ENCODE measurements at places on chromosomes 5 and 9. TPM values are rescaled to one million over a fixed set of nuclear protein-coding genes. Genes with fewer than 3 reads are reported as not detected.

DNA sequence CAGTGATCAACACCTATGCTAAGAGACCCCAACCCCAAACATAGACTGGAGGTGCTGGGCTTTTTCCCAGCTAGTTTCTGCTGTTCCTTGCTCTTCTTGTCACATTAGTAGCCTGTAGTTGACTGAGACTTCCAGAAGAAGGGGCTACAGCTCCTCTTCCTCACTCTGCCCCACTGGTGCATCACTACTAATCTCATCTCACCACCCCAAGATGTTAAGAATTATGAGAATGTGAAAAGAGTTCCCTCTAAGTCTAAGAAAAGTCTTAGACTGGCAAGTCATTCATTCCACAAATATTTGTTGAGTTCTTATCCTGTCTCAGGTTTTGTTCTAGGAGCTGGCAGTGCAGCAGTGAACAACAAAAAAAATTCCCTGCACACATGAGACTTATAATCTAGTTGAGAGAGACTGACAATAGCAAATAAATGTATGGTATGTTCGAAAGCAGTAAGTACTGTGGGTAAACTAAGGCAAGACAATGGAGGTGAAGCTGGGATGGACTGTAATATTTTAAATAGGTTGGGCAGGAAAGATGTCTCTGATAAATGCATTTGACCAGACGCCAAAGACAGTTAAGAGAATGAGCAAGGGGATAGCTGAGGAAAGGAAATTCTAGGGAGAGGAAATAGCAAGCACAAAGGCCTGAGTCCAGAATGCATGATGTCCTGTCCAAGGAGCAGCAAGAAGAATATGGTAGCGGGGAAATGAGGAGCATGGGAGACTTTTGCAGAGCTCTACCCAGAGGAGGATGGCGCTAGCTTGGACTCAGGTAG is 92.3 kb downstream of the PTCD2 start:
- no peak for DNase-seq

- no peak for DNase-seq
Measured at GRCh38 chr5:154866841-154867240, 8.4 kb downstream of the CNOT8 start.

Gene FXN
- total RNA-seq: 17.1 TPM

Gene LCN12
- 1.1 TPM for total RNA-seq

DNA sequence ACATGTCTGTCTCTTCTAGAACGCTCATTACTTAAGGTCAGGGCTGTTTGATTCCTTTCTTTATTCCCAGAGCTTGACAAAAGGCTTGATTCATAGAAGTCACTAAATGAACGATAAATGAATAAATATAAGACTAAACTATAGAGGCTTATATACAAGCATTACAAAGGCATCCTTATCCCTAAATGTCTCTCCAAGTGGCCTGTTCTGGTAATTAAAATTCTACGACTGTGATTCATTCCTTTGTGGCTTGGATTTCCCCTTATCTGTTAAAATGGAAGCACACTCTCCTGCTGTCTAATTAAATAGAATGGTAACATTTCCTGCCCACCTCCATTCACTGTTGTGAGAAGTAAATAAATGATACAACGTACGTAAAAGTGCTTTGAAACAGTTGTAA is 49.5 kb downstream of the C7 start:
- no peak for DNase-seq

Gene ADGRD2
- not detected for total RNA-seq

GRCh38 chr9:113774963-113775362 is 101.1 kb upstream of the ZNF618 start:
- no peak for DNase-seq

DNA sequence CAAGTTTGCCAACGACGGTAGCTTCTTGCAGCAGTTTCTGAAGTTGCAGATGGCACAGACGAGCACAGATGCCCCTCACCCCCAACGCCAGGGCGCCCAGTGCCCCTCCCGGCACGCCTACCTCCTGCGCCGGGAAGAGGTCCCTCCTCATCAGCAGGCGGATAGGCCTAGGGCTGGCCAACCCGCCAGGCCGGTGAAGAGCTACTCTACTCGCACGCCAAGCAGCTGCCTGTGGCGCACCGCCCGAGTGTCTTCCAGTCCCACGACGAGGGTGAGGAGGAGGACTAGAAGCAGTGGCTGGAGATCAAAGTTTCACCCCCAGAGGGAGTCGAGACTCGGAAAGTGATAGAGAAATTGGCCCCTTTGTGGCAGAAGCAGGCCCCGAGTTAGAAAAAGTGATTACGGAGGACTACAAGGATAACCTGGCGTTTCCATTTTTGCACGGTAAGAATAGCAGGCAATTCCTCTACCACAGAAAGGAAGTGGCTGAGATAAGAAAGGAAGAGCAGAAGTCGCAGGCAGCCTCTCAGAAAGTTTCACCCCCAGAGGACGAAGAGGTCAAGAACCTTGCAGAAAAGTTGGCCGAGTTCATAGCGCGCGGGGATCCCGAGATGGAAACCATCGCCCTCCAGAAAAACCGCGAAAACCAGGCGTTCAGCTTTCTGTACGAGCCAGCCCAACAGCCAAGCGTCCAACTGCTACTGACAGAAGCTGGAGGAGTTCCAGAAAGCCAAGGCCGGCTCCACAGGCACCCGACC is 170.4 kb downstream of the HINT1 start:
- no peak for DNase-seq

Gene ASPN
- total RNA-seq: not detected

DNA sequence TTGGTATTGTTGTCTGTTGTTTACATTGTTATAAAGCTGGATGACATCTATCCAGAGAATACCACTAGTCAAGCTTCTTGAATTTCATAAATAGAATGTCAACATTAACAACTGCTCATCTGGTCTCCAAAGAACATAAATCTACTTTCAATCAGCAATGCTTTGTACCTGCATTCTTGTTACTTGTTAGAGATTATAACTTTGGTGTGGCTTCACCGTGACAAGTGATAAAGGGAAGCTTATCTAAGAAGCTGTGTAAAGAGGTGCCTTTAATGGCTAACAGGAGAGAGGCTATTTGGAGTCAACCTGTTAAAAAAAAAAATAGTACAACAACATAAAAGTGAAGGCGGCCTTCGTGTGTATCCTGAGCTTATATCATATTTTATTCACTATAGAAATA is 41.8 kb downstream of the MUSK start:
- DNase-seq: no peak

DNA sequence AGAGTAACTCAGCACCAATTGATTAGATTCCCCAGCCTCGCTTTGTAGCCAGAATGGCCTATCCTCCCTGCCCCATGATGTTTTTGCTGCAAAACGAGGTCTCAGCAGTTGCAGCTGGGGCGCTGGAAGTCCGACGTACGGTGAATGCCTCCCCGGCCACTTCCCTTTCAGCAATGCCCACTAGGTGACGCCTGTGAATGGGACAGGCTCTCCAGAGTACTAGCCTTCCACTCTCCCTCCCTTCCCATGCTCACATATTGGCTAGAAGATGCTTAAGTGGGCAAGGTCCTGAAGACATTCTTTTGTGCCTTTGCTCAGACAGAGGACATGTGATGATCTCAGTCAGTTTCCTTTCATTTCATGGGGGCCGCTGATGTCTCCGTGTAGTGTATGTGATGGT is 50.8 kb downstream of the DMRT2 start:
- DNase-seq: no peak

DNA sequence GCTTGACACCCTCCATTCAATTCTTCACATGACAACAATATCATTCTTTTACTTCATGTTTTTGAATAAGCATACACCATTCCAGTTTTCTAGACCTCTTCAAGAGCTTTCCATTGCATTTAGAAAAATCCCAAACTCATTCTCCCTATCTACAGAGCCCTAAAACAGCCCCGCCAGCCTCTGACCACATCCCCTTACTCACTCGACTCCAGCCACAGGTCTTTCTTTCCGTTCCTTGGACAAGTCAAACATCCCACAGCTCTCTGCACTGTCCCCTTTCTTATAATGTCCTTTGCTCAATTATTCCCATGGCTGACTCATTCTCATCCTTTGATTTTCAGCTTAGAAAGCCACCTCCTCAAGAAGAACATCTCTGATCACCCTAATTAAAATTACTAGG is 38.2 kb downstream of the TTC39B start:
- no peak for DNase-seq

DNA sequence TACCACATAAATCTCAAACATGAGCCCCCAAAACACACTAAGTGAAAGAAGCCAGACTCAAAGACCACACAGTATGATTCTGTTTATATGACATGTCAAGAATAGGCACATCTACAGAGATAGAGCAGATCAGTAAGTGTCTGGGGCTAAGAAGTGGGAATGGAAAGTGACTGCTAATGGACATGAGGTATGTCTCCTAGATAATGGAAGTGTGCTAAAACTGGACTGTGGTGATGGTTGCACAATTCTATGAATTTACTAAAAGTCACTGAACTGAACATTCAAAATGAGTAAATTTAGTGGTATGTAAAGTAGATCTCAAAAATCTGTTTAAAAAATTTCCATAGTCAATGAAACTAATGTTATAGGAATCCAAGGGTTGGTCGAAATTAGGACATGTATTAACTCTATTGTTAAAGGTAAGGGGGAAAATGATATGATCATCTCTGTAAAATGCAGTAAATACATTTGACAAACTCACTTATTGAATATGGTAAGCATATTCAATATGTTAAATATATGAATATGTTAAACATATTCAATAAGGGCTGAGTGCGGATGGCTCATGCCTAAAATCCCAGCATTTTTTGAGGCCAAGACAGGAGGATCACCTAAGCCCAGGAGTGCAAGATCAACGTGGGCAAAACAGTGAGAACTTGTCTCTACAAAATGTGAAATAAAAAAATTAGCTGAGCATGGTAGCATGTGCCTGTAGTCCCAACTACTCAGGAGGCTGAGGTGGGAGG is 51.7 kb downstream of the NUP155 start:
- no peak for DNase-seq

Gene ROPN1L
- 0.32 TPM for total RNA-seq

Gene EQTN
- total RNA-seq: not detected

Gene COL15A1
- not detected for total RNA-seq

DNA sequence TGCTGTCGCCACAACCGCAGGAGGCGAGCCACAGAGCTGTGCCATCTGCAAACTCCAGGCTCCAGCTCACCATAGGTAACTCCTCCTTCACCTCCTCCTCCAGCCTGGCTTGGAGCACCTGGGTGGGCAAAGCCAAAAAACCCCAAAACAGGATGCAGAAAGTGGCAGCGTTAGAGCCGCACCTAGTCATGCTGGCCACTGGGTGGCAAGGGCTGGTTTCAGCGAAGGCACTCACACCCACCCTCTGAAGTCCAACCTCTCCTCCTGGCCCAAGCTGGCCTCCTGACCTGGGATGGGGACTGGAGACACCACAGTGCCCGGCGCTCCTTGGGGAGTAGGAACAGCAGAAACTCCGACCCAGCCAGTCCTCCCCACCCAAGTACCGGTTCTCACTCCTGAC is 28.7 kb upstream of the ZNF354B start:
- DNase-seq: no peak

DNA sequence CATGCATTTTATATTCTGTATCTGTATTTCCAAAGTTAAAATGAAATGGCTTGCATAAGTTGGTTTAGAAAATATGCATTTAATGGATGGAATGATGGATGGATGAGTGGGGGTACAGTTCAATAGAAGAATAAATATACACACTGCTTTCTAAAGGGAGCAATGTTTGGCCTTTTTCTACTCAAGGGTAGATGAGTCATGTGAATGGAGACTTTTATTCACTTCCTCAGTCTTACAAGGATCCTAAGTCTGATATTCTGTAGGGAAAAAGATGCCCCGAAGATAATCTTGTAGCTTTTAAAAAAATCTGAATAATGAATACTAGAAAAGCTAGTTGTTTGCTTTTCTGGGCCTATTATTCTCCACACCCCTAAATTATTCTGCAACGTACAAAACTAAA is 2112.1 kb downstream of the MAT2B start:
- no peak for DNase-seq

DNA sequence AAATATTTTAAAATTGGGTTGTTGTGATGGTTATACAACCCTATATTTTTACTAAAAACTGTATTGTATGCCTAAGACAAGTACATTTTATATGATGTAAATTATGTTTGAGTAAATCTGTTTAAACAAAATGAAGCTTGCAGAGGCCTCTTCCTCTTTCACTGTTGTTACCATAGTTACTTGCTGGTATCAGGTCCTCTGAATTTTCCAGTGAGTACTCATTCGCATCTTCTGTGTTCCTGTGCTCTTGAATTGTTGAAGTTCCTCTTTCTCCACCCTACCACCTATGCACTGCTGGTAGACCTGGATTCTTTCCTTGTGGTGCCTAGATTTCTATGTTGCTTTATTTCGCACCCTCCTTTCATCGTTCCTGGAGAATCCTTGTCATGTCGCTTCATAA is 938.5 kb upstream of the ACO1 start:
- no peak for DNase-seq

- DNase-seq: no peak
Measured at GRCh38 chr5:163094492-163095180, 342.8 kb upstream of the CCNG1 start.

DNA sequence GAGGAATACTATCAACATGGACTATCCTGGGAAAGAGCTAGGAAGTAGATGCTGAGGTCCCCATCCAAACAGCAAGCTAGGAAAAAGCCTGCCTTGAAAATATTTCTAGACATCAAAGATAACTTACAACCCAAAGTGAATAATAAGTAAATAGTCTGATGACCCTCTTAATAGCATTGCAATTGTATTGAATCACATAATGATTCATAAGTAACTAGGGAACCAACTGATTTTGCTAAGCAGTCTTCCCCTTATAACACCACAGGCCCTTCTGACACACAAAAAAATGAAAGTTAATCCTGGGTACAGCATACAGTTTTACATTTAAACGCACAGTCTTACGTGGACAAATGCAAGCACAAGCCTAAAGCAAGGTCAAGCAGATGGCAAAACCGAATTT is 199.3 kb downstream of the RFK start:
- DNase-seq: no peak

DNA sequence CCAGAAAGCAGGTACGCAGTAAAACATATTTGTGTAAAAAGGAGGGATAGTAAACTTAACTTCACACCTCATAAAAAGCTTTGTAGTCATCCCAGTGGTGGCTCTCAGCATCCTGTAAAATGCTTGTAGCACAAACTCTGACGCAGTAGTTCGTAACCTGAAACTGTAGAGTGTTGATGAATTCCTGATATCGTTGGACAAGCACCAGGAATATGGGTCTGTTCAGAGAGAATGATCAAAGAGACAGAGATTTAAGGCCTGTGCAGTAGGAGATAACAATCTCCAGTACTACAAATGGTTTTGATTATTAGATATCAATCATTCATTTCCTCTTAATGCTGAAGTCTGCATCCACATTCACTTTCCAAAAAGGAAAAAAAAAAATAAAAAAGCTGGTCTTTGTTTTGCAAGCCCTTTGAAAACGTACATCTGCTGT is 148.5 kb downstream of the KIAA0825 start:
- no peak for DNase-seq

GRCh38 chr5:61617039-61617438 is 285.0 kb downstream of the ZSWIM6 start:
- DNase-seq: no peak
